ENCODE measurements at places on chromosomes 11 and 22.

GRCh38 chr11:70826541-70827335 is 425.6 kb downstream of the SHANK2 start:
- DNase-seq, result no peak

DNA sequence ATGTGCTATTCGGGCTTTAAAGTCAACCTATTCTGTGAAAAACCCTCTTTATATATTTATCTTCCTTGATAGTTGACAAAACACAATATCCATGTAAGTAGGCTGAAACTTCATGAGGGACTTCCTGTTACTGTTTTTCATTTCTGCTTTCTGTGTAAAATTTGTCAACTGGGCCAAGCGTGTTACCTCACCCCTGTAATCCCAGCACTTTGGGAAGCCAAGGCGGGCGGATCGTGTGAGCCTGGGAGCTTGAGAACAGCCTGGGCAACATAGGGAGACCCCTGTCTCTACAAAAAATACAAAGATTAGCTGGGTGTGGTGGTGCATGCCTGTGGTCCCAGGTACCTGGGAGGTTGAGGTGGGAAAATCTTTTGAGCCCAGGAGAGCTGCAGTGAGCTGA is 66.5 kb upstream of the SLC25A18 start:
- DNase-seq, result no peak

- no peak for DNase-seq
These were observed 46.2 kb upstream of the LMO1 start for GRCh38 chr11:8309862-8310261.

DNA sequence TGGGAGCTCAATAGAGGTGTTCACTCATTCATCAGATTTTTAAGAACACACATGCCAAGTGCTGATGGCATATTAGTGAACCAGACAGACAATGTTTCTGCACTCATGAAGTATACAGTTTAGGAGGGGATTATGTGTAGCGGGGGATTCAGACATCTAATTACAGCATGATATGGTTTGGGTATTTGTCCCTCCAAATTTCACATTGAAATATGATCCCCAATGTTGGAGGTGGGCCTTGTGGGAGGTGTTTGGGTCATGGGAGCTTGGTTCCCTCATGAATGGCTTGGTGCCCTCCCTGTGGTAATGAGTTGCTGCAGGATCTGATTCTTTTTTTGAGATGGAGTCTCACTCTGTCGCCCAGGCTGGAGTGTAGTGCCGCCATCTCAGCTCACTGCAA is 8.9 kb upstream of the RAB3IL1 start:
- no peak for DNase-seq

DNA sequence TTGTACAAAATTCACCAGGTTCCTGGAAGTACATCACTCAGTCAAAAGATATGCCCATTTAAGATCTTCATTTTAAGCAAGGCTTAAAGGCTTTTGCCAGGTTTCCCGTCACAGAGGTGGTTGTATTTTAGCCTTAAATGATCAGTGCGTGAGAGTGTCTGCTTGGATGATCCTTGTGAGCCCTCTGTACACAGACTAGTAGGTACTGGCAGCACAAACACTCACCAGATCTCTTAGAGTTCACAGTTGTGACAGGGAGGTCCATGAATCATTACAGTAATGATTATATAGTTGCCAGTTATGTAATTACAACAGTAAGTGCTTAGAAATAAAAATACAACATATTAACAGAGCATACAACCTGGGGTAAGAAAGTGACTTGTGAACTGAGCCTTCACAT is 84.2 kb upstream of the SLC25A18 start:
- no peak for DNase-seq

- no peak for DNase-seq
These were observed 71.2 kb upstream of the CDON start for GRCh38 chr11:126133901-126134300.

- DNase-seq, result no peak
These were observed 233.6 kb downstream of the BUD13 start for GRCh38 chr11:116539211-116539610.

DNA sequence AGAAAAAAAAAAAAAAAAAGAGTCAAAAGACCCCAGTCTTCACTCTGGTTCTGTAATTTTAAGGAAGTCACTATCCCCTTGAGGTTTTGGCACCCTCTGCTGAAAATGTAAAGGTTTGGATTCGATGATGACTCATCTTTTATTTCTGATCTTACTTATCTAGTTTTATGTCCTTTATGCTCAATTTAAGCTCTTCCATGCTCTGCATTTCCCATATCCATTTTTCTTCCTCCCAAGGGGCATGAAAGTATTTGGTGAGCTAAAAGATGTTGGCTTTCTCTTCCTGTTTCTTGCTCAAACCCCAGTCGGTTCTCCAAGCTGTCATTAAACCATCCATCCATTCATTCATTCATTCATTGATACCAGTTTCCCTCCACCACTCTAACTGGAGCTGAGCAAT is 61.0 kb upstream of the CDON start:
- no peak for DNase-seq

DNA sequence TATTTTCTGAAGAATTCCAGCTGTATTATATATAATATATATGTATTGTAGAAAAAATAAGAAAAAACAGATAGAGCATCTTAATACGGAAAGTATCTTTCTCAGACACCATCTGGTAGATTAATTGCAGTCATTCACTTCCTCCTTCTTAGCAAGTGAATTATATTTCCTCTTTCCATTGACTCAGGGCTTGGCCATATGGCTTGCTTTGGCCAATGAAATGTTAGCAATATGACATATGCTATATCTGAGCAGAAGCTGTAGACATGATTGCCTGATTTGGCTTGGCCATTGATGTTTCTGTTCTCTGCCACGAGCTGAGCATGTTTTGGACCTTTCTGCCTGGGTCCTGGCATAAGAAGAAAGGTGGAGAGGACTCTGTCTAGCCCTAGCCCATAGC is 34.4 kb upstream of the ZBED5 start:
- no peak for DNase-seq

DNA sequence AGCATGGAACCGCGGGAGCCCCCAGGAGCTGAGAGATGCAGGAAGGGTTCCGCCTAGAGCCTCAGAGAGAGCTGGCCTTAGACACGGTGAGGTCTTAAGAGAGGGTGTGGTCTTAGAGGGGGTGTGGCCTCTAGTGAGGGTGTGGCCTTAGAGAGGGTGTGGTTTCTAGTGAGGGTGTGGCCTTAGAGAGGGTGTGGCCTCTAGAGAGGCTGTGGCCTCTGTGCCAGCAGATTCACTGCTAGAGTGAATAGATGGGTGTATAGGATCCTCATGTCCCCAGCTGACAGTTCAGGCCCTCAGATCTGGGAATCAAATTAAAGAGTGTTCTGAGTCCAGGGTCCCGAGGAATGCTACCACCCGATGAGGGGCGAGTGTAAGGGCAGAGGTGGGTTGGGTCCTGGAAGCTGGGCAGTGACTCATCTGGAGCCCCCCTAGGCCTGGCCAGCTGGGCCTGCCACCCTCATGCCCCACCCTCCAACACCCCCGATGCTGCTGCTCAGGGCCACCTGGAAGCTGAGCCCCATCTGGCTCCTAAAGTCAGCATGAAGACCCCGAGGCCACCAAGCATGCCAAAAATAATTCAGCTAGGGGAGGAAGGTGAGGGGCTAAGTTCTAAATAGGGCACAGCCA is 49.5 kb downstream of the IGF2 start:
- DNase-seq, result no peak

DNA sequence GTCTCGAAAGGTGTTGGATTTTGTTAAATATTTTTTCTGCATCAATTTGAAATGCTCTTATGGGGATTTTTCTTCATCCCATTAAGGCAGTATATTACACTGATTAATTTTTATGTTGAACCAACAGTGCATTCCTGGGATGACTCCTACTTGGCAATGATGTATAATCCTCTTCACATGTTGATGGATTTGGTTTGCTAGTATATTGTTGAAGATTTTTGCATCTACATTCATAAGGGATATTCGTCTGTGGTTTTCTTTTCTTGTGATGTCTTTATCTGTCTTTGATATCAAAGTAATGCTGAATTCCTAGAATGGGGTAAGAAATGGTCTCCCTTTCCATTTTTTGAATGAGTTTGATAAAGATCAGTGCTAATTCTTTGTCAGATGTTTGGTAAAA is 18.7 kb upstream of the SLC35C1 start:
- DNase-seq, result no peak

DNA sequence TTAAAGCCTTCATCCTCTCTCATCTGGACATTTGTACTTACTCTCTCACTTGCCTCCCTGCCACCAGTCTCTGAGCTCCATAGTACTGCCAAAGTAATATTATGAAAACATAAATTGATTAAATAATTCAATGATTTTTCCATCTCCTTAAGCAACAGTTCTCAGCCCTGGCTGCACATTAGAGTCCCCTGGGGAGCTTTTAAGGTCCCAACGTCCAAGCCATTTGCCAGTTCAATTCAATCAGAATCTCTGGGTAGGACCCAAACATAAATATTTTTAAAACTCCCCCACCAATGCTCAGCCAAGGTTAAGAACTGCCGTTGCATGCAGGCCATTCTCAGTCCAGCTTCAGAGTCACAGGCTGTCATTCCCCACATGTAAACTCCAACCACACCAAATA is 114.4 kb upstream of the BMAL1 start:
- DNase-seq, result no peak

DNA sequence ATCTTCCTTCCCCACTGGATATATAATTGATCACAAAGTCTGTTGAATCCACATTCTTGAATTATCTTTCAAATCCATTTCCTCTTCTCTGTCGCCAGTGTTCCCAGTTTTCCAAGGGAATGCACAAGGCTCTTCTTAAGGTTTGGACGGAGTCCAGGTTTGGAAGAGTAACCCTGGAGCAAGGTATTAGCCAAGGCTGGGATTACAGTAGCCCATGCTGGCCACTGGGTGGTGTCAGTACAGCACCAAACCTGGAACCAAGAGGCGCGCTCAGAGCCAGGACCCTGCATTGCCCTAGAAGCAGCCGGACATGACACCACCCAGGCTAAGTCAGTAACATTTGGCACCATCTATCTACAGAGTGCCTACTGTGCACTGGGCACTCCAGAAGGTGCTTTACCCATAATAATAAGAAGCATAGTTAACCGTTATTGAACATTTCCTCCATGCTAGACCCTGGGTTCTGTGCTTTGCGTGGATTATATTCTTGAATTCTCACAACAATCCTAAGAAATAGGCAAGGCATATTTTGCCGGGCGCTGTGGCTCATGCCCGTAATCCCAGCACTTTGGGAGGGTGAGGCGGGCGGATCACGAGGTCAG is 48.0 kb upstream of the CLPB start:
- no peak for DNase-seq

DNA sequence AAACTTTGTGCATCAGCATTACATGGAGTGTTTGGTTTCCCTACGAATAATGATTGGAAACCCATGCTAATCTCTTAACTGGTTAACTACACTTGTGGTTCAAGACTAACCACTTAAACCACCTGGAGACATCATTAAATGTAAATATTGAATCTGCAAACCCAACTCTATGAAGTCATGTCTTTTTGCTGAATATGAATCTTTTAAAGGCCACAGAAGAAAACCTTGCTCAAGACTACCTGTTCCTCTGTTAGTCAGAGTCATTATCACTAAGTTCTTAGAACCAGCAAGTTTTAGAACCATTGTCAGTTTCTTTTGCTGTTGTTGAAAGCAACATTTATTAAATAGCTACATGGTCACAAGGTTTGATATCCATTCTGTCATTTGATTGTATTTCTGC is 70.7 kb downstream of the SIK2 start:
- DNase-seq, result no peak

- no peak for DNase-seq
These were observed 8.3 kb upstream of the FGF19 start for GRCh38 chr11:69711822-69712801.
